ENCODE measurements at places on chromosomes 3 and 15.

DNA sequence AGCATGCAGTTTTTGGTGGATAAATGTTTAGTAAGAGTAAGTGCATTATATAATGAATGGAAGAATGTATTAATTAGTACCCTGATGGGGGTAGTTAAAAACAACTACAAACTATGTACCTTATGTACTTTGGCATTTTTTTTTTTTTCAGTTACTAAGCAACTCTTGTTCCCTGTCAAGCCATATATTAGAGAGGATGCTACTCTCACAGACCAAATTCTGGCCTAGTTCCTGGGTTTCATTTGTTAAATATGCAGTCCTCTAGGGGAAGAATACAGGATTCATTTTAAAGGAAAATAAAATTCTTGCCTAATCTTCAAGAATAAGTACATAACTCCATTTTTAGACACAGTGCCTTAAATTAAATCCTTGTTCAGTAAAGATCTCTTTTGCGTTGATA lies 16.9 kb downstream of the FAM98B start:
- DNase-seq: no peak

DNA sequence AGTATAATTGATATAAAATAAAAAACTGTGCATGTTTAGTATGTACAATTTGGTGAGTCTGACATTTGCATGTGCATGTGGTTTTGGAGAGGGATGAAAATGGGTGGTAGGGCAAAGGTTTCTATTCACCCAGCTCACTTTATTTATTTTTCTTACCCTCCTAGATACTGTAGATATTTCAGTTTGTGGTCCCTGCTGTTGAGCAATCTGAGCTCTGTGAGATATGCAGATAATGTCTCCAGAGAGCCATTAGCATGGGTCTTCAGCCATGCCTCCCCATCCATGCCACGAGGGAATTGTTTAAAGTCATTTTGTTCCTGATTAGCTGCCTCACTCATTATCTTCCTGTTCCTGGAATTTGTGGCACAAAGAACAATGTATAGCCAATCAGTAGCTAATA lies 44.4 kb upstream of the B3GALNT1 start:
- no peak for DNase-seq

- DNase-seq: no peak
Measured at GRCh38 chr3:69558912-69559311, 173.0 kb upstream of the FRMD4B start.

GRCh38 chr15:52103217-52104207 lies 9.1 kb downstream of the BCL2L10 start:
- DNase-seq: no peak

- DNase-seq: no peak
Measured at GRCh38 chr15:67146234-67146633, 80.8 kb downstream of the SMAD3 start.

GRCh38 chr3:161893972-161894371 lies 397.4 kb downstream of the OTOL1 start:
- no peak for DNase-seq

DNA sequence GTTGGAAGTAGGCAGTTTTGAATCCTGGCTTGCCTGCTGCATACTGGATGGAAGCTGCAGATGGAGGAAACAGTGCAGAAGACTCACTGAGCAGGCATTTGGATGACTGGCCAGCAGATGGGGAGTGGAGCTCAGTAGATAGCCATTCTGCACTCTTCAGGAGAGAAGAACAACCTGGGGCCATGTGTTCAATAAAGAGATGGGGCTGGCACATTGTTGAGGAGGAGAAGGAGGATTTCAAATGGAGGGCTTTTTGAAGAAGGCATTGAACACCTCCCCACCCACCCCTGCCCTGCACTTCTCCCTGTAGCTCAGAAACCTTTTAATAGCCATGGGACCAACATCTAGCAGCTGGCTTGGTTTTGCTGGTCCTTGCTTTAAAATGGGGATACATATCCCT lies 109.8 kb downstream of the CACNA1D start:
- DNase-seq: no peak

DNA sequence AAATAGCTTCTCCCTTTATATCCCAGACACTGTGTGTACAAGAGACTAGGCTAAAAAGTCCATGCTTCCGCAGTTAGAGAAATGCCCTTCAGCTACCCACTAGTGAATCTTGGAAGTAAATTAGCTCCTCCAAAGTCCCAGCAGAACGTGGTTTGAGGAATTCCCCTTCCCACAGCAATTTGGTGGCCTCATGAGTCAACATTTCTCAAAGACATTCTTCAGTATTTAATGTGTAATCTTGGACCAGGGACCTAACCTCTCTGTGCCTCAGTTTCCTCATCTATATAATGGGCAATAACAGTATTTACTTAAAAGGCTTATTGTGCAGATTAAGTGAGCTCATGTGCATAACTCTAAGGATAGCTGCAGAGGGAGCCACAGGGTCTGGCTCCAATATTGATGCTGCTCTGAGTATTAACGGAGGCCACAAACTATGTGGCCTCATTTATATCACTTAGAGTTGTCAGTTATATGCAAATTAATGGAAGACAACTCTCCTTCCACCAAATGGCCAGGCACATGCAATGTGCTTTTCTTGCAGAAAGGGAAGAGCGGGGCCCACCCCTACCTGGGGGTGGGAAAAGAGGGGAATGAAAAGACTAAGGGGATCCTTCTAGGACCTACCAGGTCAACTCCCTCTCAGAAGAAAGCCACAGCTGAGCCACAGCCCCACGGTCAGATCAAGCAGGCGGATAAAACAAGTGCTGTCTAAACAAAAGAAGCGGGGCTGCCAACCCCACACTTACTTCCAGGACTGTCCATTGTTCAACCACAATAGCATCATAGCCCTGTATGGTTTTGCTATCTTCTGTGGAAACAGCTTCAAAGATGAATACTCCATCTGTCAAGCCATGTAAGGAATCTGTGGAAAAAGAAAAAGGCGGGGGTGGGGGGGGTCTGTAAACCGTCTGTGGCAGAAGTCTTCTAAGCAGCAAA lies 92.4 kb downstream of the OXNAD1 start:
- DNase-seq: no peak

DNA sequence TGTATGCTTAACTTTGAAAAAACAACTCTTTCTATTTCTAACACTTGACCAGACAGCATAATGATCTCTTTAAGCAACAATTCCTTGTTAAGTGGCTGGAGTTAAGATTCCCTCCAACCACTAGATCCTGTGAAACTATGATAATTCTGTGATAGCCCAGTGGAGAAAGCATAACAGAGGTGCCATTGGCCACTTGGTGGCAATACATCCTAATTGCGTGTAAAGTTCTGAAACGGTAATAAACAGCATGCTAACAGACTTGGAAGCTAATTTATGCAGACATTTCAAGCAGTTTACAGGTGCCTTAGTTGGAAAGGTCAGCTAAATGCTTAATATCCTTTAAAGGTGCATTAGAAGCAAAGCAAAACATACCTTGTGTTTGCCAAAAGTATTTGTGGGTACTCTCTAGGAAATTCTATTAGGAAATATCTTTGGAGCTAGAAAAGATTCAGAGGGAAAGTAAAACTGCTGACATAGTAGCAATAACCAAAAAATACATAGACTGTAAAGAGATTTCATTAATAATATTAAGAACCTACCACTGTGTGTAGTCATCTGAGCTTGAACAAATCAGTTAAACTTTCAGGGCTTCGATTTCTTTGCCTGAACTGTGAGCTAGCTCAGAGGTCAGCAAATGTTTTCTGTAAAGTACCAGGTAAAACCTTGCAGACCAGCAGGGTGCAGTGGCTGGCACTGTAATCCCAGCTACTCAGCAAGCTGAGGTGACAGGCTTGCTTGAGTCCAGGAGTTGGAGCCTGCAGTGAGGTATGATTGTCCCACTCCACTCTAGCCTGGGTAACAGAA lies 19.0 kb upstream of the CSTA start:
- DNase-seq: no peak

DNA sequence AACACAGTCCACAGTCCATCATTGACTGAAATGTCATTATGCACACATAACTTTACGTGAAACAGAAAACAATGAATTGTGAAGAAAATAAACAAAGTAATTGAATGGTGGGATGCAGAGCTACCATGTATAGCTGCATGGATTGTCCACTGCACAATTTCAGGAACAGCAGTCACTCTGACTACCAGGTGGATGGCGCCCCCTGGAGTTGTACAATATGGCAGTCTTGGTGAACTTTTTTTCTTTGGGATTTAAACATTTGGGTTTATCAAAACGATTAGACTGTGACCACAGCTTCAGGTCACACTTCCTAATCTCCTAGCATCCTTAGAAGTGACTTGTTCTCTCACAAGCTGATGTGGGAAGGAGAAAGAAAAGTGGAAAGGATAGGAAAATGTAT lies 48.9 kb upstream of the TCF12 start:
- peak; percentile 34 for DNase-seq

DNA sequence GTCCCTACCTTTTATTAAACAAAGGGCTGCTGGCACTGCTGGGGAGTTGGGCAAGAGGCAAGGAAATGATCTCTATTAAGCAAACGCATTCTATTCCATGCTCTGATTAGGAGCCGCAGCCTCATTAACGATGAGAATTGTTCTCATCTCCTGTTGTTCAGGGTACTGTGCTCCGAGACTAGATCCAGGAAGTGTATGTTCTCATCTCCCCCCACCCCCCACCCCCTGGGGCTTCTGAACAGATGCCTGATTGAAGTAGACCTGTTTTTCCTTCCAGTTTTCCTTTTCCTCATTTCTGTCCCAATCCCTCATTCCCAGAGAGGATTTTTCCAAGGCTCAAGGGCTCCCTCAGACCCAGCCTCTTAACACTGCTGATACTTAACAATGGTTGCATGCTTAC lies 81.6 kb upstream of the FEZF2 start:
- DNase-seq: no peak

DNA sequence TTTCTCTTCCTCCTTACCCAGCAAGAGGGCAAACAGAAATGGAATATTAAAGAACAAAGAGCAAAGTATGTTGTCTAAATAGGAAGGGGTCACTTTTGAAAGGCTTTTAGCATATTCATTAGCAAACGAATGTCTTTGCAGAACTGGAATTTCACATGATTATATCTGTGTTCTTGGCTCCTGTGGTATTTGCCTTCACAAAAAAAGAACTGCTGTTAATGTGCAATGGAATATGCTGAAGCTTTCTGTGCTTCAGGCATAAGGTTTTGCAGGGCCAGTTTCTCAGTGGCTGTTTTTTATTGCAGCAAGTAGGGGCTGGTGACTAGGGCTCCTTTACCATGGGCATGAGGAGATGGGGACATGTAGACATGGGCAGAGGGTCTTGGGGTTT lies 173.4 kb downstream of the USP13 start:
- DNase-seq: no peak

GRCh38 chr15:29668120-29668602 lies 154.1 kb downstream of the TJP1 start:
- peak; percentile 38 for DNase-seq

DNA sequence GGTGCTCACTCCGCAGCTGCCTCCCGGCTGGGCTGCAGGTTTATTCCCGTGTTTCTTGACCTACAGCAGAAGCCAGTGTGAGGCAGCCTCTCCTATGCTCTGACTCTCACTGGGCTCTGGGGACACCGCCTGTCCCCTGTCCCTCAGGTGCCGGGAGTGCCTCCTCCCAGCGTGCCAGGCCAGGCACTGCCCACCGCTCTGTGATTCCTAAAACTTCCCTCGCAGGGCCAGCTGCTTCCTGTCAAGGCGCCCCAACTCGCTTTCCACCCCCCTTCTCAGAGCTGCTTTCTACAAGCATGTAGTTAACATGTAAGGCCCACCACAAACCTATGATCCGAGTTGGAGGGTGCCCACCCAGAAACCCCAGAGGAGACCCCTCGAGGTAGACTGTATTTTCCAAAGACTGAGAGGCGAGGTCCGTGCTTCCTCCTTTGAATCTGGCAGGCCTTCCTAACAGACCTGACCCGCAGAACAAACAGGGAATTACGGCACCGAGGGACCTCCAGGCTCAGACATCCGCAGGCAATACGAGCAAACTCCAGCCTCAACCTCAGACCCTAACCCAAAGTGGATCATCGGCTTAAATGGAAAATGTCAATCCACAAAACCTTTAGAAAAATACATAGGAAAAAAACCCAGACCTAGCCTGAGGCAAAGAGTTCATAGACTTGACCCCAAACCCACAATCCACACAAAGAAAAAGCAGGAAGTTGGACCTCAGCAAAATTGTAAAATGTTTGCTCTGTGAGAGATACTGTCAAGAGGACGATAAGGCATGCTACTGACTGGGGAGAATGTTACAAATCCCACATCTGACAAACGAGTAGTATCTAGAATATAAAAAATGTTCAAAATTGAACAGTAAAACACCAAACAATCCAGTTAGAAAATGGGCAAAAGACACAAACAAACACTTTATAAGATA lies 121.3 kb upstream of the IQSEC1 start:
- DNase-seq: no peak

DNA sequence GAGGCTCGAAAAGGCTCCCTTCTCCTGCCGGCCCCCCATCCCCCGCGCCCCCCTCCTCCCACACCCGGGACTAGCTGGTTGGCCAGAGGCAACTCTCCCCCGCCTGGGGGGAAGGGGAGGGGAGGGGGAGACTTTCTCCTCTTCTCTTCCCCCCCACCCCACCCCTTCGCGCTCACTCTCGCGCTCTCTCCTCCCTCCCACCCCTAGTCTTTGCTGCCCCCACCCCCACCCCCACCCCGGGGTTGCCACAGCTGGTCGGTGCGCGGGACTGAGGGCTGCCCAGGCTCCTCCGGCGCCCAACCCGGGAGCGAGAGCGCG lies 710 bp downstream of the MECOM start:
- peak; percentile 34 for DNase-seq

- no peak for DNase-seq
Measured at GRCh38 chr3:183579967-183580900, 24.7 kb upstream of the KLHL6 start.

DNA sequence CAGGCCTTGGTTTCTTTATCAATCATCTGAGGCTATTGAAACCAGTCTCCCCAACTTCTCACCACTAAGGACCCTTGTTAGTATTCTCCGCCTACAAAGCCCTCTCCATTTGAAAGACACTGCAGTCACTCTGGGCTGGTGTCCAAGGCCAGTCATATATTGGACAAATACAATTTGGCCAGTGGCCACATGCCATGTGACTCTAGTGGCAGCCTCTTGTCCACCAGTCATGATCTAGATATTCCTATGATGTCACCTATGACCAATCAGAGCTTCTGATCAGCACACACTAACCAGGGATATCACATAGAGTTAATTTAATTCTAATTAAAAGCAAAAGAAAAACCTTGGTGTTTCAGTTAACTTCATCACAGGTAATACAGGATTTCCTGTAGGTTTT lies 68.2 kb downstream of the RAB11A start:
- DNase-seq: no peak

GRCh38 chr15:48913141-48913540 lies 35.2 kb downstream of the EID1 start:
- no peak for DNase-seq

DNA sequence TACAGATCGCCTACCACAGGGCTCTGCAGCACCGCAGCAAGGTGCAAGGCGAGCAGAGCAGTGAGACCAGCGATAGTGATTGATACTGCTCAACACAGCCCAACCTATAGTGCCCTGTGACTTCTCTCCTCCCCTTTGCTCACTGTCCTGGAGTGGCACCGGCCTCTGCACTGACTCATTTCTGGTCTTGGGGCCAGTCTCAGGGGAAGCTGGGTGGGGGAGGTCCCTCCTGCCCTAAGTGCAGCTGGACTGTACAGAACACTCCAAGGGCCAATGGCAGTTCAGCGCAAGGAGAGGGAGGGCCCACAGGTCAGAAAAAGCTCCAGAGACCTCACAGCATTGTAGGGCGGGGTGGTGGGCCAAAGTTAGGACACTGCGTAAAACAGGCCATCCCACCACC lies 2.5 kb upstream of the OGG1 start:
- DNase-seq: no peak

Measured in CMK (cell line).